ENCODE measurements at places on chromosomes 1 and 21.

- DNase-seq, result no peak
Measured at GRCh38 chr1:161013131-161013487, 7.8 kb downstream of the F11R start.

GRCh38 chr1:228530086-228530758, 43.0 kb downstream of the RNF187 start:
- no peak for DNase-seq

GRCh38 chr1:52503706-52504105, 49.2 kb downstream of the TUT4 start:
- no peak for DNase-seq

DNA sequence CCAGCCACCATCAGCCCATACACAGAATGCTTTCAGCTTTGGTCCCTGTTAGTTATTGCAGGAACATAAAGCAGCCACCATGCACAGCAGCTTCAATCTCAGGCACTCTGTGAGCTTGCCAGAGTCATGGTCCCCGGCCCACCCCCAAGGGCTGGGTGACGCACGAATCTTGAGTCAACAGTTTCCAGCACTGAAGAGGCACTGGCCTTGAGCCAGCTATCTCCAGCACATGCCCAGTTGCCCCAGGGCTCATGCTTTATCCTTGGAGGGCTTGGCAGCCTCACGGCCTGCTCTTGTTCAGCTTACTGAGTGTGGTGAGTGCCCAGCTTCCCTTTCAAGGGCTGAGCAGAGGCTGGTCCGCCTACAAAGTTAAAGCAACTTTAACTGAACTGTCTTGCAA, 200.7 kb upstream of the RAB4A start:
- DNase-seq, result no peak

GRCh38 chr1:204746838-204747442, 61.4 kb upstream of the LRRN2 start:
- peak; percentile 25 for DNase-seq

GRCh38 chr1:172708452-172708851, 49.5 kb downstream of the FASLG start:
- DNase-seq, result no peak

GRCh38 chr1:232682248-232682647, 52.3 kb upstream of the SIPA1L2 start:
- DNase-seq, result no peak

DNA sequence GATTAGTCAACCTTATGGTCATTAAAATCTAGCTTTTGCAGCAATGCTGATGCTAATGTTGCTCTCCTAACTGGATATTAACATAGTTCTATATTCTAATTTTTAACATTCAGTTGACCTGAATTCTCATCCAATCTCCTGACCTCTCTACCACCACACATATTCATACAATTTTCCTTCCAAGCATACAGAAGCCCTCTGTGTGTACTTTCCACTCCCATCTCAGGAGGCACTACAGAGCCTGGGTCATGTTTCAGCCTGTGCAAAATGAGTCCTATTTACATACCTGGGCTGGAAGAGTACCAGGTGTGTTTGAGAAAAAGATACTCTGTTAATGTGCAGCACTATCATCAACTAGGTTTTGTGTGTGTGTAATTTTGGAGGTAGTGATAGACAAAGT, 486.3 kb downstream of the NEGR1 start:
- no peak for DNase-seq

- DNase-seq, result no peak
Measured at GRCh38 chr1:159854116-159854692, 8.3 kb downstream of the VSIG8 start.

DNA sequence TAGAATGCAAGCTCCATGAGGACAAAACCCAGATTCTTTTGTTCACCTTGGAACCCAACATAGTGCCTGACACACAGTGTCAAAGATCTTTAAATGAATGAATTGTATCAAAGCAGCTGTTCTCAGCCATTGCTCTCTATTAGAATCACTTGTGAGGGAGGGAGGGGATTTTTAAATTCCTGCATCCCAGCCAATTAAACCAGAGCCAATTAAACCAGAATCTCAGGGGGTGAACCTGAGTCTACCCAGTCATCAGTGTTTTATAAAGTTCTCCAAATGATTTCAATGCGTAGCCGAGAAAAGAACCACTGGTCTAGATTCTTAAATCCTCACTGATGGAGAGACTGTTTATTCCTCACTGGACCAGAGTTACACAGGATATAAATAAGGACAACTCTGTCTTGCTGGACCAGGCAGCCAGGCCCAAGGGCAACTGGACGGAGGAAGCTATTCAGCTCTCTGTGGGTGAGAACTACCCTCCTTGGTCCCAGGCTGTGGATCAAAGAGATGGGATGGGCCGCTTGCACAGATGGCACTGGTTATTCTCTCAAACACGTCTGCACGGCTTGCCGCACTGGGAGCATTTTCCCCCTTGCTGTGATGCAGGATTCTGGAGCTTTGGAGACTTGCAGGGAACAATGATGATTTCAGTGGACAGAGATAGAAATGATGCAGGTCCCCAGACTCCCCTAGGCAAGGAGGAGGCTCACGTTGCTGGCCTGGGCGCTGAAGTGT, 20.0 kb upstream of the CDCA8 start:
- DNase-seq, result no peak
